ENCODE measurements at places on chromosomes 2 and 18.
A peak's percentile ranks its signal among the peaks of the same experiment; 100 is the strongest.

DNA sequence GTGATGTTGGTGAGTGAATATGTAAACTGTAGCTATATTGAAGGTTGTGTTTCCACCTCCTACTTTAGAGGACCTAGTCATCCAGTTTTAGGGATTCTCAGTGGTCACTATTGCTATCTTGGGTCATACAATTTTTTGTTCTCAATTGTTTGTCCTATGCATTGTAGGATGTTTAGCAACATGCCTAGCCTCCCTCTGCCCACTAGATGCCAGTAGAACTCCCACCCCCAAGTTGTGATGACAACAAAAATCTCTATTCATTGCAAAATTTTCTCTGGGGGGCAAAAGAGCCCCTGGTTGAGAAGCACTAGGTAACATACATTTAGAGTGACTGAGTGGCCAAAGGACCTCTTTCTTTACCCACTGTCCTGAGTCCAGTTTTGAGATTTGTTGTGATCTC, 87.3 kb downstream of the LRRTM4 start:
- DNase-seq, result no peak

DNA sequence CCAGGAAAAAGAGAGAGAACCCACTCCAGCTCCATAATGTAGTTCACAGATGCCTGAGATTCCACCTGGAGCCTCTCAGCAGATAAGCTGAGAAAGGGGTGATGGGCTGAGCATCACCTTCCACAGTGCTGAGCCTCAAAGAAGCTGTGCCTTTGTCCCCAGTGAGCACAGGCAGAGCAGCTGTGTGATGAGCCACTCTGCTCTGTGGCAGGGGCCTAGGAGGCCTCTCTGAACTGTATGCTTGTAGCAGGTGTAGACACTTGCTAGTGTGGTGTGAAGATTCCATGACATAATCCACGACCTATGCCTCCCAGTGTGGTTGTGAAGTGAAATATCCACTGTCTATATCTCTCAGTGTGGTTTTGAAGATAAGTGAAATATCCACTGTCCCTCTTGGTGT, 70.4 kb upstream of the MGAT4A start:
- DNase-seq, result no peak

DNA sequence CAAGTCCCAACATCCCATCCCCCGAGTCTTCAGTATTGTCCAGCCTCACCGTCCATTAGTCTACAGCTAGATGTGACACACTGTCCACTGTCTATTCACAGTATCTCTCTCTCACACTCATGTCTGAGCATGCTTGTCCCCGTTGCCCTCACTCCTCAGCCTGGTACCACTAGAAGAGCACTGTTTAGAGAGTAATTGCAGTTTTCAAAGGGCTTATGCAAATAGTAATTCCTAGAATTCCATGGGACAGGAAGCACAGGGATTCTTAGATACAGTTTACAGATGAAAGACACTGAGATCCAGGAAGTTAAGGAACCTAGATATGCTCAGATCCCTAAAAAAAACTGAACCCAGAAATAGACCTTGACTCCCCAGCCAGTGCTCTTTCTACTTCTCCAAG, 125.5 kb downstream of the MYO5B start:
- DNase-seq, result no peak

DNA sequence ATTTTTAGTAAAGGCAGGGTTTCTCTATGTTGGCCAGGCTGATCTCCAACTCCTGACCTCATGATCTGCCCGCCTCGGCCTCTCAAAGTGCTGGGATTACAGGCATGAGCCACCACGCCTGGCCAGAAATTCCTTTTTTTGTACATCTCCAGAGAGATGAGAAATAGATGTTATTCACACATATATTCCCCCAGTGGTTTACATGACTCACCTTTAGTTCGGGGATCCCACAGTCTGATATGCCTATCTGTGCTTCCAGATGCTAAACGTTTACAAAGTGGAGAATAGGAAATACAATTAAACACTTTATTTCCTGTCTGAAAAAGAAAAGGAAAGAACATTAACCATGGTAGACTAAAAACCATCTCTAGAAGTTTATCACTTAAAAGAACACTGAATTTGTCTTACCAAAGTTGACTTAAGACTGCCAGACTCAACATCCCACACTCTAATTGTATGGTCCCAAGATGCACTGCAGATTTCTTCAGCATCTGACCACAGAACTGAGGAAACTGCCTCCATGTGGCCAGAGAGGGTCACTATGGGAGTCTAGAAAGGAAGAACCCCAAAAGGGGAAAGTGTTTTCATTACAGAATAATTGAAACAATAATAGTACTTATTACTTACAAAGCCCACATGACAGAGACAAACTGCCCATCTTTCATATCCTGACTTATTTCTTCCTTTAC, 12.6 kb upstream of the ICA1L start:
- peak; percentile 45 for DNase-seq

DNA sequence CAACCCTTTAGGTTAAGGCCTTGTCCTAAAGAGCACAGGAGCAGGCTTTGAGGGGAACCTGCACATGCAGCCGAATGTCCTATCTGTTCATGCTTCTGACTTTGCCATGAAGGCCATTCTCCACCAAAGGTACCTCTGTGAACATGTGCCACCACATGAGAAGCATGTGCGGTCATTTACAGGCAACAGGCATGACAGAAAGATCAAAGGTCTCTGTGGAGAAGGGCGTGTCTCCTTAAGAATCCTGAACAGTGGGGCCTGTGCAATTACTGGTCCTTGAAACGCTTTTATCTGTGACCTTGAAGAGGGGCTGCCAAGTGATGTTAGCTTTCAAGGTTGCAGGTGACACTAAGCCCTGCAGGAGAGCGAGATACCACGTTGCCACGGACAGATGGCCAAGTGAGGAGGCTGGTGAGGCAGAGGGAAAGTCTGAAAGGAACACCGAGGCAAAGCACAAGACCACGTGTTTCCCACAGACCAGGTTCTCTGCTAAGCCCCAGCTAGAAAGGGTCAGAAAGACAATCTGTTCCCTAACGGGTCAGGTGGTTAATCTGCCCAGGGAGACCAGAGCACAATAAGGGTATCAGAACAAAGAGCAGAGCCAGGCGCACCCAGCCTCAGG, 19.5 kb upstream of the POMC start:
- DNase-seq, result no peak

DNA sequence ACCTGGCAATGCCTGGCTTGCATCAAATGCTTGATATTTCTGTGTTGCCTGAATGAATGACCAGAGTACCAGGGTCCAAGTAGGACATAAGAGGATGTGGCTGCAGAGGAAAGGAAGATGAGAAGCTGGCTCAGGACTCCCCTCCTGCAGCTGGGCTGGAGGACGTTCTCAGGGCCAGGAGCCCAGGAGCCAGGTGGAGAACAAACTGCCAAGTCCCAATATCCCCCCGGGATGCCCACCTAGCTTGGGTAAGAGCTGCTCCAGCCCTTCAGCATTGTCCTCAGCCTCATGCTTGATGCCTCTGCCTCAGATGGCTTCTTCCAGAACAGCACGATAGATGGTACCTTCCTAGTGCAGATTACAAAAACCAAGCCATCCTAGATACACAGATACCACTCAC, 8.6 kb upstream of the ATP6V1B1 start:
- no peak for DNase-seq

GRCh38 chr18:68288408-68288807, 426.5 kb downstream of the TMX3 start:
- DNase-seq, result no peak

- DNase-seq, result peak; percentile 51
Observed at GRCh38 chr2:9800975-9801726, 42.1 kb upstream of the TAF1B start.

DNA sequence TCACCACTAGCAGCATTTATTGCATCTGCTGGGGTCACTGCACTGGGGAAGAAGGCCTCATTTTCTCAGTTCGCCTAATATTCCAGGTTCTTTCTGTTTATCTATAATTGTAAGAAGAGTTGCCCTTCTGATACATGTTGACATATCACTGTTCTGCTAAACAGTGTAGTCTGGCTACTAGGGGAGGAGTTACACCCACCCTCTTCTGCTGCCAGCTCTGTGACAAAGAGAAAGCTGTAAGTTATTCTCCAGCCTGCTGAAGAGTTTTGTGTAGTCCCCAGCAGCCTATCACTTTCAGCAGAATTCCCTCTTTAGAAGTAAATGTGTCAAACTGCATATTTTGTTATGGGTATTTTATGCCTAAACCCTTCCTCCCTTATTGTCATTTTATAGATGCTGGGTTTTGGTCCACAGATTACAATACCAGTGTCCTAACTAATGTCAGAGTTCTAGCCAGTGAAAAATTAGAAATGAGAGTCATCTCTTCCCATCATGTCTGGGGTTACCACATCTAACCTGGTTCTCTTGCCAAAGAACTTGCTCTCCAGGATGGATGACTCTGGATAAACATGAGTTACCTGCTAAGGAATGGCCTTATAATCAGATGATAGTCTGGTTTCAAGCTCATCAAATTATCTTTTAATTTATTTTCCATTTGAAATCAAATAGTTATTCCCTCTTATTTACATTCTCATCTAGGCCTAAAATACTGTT, 5.6 kb upstream of the MBOAT2 start:
- DNase-seq, result peak; percentile 26

GRCh38 chr2:1727796-1728474, 16.4 kb downstream of the PXDN start:
- DNase-seq, result no peak

DNA sequence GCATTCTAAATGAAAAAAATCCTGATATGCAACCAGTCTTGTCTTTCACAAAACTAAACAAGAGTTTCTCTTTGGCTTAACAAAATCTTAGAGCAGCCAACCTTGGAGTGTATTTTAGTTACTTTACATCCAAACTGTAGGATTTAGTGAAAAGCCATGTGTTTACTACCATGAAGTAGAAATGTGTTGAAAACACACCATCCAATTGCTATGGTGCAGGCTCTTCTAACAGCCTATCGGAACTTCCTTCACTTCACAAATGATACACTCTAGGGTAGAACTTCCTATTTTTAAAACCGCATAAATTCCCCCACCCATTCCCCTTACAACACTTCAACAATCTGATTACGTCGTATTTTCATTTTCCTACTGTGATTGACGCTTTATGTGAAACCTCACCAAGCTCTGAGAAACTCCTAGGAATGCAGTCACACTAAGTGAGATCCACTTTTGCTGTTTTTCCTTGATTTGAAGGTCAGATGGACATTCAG, 74.4 kb upstream of the MAP4K4 start:
- DNase-seq, result no peak

- peak; percentile 15 for DNase-seq
Observed at GRCh38 chr18:68314403-68314802, 400.5 kb downstream of the TMX3 start.

DNA sequence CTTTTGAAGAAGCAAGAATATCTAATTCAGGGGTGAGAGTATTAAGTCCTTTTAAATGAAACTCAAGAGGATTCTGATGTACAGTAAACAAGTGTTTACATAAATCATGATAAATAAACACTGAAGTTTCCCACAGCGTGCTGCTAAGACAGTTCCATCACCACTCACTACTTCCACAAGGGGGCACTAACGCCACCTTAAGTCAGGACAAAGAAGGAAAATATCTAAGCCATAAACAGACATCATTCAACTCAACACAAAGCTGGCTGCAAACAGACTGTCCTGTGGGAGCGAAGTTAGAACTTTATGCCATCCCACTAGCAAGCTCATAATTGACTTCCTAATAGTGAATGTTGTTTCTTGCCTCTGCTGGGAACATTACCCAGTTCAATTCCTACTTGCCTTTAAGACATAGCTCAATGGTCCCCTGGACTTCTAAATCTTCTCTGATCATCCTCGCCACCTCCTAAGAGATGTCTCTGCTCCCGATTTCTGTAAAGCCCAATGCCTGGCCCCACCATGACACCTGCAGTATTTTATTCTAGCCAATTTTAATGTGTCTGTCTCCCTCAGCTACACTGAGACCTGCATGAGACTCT, 36.5 kb downstream of the MRPL44 start:
- peak; percentile 89 for DNase-seq

GRCh38 chr2:225471039-225471438, 71.5 kb downstream of the NYAP2 start:
- no peak for DNase-seq

DNA sequence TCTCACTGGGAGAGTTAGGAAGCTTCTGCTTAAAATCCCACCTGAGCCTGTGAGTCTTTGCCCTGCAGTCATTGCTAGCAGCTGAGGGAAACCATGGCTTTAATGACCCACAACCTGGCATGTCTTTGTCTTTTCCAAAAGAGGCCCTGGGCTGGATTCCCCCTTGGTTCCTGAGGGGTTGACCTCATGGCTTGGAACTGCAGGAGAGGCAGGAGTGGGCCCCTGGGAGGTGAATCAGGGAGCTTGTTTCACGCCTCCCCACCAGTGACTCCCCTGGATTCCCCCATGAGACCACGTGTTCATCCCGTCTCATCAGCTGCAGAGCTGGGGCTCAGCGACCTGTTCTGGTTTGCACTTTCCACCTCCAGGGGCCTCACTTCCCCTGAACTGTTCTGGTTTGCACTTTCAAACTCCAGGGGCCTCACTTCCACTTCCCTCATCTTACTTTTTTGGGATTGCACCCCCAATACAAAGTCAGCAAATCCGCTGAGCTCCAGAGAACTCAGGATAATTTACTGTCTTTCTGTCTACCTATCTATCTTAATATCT, 58.5 kb upstream of the TMEM18 start:
- no peak for DNase-seq

DNA sequence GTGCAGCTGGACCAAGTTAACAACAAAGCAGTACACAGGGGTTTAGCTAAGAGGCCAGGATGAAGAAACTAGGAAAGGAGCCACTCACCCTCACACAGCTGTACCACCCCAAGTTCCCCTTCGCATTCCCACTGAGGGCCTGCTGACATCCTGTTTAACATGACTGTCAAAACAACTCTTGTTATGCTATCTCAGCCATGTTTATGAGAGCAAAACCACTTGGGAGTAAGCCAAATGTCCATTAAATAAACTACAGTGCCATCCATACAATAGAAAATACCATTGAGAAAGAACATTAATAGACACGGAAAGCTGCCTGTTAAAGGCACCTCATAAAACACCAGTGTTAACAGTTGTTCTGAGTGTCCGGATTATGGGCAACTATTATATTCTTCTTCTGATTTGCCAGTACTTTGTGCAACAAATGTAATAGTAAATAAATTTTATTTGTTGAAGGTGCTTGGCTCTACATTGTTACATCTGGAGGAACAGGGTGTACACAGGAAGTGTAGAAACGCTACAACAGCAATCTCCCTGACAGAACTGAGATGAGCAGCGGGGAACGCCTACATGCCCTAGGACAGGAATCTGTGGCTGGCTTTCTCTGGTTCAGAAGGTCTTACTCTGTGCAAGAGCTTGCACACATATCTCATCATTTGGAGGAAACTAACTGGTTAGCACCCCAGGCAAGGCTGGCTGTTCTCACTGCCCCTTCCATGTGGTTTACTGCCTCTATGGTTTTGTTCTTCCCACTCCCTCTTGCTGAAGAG, 85.6 kb downstream of the EHD3 start:
- peak; percentile 96 for DNase-seq

- no peak for DNase-seq
Observed at GRCh38 chr2:111701798-111702118, 182.2 kb downstream of the ANAPC1 start.

- peak; percentile 21 for DNase-seq
Observed at GRCh38 chr2:177551989-177552421, 159.4 kb downstream of the AGPS start.

DNA sequence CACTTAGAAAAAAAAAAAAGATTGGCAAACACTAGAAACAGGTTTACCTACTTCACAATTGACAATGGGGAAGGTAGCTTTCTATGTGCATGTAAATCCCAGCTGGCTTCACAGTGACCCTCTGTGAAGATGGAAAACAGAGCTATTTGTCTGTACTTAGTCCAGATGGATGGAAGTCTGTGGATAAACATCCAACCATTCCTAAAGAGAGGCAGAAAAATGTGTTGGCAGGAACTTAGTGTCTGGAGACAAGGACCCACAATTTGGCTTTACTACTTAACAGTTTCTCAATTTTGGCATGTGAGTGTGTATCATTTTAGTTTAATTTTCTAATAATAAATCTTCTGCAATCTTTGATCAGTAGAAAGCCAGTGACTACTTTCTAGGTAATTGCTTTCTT, 154.4 kb downstream of the RAD51AP2 start:
- DNase-seq, result no peak

Data from choroid plexus epithelial cell (primary cell).